ENCODE measurements at places on chromosomes 5 and 9. TPM values are rescaled to one million over a fixed set of nuclear protein-coding genes. Genes with fewer than 3 reads are reported as not detected.

TEX53 gene
- not detected for total RNA-seq

PGM5 gene
- not detected for total RNA-seq

CYLC2 gene
- not detected for total RNA-seq

NANS gene
- total RNA-seq = 147 TPM

PLPP6 gene
- 4.2 TPM for total RNA-seq

Data from epithelial cell of proximal tubule (primary cell).